ENCODE measurements at places on chromosomes 6 and 20.

GRCh38 chr6:89321131-89321970, 6.3 kb upstream of the GABRR2 start:
- DNase-seq, result no peak

GRCh38 chr6:78487401-78487800, 379.9 kb upstream of the IRAK1BP1 start:
- no peak for DNase-seq

GRCh38 chr20:17525132-17525531, 6.0 kb downstream of the BFSP1 start:
- no peak for DNase-seq

DNA sequence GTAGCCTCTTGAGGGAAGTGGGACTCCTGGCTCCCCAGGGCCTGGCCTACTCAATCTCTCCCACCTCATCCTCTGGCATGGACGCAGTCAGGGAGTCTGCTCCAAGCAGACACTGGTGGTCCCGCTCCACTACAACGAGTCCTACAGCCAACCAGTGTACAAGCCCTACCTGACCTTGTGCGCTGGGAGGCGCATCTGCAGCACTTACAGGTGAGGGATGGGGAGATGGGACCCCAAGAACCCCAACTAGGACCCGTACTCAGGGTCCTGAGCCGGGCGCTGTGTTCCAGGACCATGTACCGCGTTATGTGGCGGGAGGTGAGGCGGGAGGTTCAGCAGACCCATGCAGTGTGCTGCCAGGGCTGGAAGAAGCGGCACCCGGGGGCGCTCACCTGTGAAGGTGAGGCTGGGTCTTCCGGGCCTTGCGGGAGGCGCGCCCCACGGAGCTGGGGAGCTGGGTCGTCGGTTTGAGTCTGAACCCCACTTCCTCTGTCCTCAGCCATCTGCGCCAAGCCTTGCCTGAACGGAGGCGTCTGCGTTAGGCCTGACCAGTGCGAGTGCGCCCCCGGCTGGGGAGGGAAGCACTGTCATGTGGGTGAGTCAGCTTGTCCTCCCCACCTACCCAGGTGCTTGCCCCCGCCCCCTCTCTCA, 2.1 kb downstream of the EGFL8 start:
- no peak for DNase-seq

GRCh38 chr20:59676126-59676850, 71.9 kb downstream of the PHACTR3 start:
- DNase-seq, result no peak

DNA sequence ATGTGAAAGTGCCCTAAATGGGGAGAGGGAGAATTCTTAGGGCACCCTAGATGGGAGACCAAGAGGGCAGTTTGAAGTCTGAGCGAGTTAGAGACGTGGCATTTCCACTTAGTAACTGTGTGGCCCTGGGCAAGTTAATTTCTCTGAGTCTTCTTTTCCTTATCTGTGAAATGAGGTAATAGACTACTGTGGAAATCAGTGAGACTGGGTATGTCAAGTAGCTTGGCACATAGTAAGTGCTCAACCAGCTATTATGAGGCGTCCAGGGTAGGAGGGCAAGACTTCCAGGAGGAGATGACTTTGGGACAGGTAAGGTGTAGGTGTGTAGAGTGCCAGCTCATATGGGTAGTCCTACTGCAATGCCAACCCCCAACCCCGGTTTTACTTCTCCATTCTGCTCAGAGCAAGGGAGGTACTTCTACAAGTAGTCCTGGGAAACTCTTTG, 770 bp downstream of the KIF3B start:
- no peak for DNase-seq

DNA sequence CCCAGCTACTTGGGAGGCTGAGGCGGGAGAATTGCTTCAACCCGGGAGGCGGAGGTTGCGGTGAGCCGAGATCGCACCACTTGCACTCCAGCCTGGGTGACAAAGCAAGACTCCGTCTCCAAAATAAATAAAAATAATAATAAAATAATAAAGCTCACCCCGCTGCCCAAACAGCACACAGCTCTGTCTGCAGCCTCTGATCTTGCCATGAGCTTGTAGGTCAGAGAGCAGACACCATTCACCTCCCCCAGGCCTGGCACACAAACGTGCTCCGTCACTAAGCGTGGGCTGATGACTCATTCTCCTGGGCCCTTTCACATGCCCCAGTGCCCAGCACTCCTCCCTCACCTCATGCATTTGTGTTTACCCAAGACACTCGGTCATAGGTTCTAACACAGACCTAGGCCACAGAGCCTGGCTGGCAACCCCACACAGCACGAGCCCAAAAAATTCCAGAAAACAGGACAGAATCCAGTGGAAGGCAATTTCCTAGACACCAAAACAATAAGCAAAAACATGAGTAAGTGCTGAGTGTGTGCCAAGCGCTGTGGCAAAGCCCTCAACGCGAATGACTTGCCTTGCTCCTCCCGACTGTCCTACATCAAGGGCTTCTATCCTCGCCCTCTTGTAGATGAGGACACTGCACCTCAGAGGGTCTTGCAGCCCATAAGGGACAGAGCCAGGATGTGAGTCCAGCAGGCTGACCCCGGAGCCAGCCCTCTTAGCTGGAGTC, 18.0 kb downstream of the ATP9A start:
- DNase-seq, result no peak

DNA sequence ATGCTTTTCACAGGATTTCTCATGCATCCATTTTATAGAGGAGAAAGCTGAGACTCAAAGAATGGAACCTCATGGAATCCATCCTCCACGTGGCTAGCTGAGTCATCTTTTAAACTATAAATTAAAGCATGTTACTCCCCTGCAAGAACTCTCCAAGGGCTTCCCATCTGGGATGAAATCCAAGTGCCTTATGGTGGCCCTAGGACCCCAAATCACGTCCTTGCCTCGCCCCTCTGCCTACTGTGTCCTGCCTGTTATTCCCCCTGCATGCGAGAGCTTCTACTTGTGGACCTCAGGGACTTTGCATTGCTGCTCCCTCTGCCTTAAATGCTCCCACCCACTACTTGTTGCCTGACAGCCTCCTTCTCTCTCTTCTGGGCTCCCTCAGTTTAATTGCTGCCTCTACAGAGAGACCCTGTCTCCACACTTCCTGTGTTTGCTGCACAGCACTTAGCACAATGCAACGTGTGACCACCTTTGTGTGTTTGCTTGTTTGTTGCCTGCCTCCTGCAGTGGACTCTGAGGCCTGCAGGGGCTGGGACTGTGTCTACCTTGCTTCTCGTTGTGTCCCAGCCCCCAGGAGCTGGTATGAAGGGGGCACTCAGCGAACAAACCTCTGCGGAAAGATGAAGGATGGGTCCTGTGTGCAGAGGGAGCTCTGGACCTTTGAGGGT, 39.4 kb downstream of the TOX2 start:
- no peak for DNase-seq

DNA sequence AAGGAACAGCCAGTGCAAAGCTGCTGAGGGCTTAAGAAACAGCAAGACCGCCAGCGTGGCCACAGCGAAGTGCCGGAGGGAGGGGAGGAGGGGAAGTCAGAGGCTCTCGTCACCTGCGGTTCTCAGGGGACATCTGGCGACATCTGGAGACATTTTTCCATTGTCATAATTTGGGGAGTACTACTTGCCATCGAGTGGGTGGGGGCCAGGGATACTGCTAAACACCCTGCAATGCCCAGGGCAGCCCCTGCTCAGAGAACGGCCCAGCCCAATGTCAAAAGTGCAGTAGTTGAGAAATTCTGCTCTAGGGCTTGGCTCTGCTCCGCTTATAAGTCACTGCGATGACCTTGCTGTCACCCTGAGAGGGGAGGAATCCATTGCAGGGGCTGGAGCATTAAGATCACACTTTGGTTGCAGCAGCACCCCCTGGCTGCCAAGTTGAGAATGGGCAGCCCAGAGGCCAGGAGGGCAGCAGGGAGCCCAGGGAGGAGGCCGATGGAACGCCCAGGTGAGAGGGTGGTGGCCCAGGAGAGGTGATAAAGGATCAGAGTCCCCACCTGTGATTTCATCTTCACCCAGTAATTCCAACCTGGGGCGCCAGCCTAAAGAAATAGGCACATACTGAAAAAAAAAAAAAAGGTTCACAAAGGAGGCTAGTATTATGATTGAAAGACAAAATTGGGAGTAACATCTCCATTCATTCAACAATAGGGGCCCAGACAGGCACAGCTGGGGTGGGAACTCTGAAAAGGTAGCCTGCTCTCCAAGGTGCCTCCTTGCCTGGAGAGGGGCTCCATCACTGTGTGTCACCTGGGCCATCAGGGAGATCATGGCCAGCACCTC, 218.2 kb downstream of the BMP7 start:
- DNase-seq, result no peak

- DNase-seq, result peak; percentile 67
Measured at GRCh38 chr6:7910654-7911344, at the start of gene TXNDC5. TXNDC5 (minus strand) TSS chr6:7910788; CDS start chr6:7910776, 12 bp downstream.

DNA sequence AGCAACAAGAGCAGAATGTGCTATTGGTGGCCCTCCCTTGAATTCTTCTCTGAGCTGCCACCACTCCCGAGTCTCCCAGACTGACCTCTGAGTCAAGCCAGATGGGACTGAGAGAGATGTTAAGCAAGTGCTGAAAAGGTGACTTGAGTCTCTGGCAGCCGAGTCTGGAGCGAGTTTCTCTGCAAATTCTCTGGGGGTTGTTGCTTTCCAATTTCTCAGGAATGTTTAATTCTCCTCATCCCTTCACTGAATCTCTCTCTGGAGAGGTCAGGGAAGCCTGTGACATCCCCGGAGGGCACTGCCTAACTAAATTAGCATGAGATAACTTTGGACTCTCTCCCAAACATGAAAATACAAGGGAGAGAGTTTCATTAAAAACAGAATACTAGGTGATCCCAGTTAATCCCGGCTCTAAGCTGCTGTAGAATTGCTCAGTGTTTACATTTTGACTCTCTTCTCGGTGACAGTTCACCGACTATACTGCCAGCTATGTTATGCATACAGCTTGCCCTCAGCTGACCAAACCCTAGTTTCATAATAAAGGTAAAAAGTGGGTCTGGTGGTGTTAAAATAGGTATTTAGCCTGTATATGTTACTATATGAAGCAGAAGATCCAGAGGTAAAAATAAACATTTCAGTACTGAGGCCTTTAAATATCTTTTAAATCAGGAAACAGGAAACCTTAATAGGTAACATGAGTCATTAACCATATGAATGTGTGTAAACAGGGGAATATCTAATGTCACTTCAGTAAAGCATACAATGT, 157.9 kb downstream of the FOXC1 start:
- no peak for DNase-seq

DNA sequence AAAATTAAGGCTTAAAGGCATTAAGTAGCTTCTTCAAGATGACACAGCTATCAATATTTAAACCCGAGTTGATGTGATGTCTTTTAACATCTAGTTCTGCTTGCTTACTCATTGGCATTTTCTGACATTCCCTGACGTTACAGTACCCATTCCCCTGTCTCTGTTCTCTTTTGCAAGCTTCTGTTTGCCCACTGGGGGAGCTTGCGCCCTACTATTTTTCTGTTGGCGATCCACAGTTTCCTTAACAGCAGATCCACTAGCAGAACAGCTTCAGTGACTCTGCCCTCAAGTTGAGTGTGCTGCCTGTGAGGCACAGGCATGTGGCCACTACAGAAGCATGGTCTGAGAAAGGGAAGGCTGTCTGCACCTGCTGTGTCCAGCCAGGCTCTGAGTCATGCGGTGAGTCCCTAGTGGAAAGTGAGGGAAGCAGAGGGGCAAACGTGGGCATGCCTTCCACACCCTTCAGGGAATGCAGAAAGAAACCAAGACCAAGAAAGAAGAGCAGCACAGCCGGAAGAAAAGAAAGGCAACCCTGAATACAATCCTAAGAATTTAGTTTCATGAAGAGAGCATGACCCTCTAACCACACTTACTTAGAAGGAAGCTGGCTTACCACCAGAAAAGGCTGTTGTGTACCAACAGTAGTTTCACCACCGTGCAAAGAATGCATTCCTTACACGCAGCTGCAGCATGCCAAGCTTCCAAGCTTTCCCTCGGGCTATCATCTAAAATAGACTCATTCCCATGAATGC, 97.7 kb upstream of the VGLL2 start:
- no peak for DNase-seq

- no peak for DNase-seq
Measured at GRCh38 chr20:60113024-60113724, 155.0 kb downstream of the CDH26 start.

DNA sequence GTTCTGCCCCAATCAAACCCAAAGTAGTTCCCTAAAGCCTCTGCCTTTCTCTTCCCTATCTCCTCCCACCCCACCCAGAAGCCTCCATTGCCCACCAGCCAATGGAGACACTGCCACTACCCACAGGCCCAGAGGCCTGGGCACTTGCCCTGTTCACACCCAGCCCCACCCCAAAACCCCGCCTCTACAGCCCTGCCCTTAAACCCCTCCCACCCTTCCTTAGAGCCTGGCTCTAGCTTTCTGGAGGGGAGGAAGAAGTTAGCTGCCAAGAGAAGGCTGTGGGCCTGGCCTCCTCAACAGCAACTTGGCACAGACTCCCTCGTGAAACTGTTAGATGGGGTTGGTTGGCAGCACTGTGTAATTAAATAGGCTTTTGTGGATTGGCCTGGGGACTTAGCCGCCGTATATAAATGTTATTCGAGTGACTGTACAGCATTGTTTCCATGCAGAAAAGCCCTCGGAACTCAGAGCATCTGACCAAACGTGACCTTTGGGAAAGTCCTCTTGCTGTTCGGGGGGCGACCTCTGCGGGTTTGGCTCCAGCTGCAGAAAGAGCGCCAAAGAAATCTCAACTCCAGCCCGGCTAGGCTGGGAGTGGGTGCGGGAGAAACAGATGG, 31.4 kb downstream of the COL11A2 start:
- no peak for DNase-seq

GRCh38 chr6:113190170-113190569, 667.0 kb upstream of the MARCKS start:
- DNase-seq, result no peak

DNA sequence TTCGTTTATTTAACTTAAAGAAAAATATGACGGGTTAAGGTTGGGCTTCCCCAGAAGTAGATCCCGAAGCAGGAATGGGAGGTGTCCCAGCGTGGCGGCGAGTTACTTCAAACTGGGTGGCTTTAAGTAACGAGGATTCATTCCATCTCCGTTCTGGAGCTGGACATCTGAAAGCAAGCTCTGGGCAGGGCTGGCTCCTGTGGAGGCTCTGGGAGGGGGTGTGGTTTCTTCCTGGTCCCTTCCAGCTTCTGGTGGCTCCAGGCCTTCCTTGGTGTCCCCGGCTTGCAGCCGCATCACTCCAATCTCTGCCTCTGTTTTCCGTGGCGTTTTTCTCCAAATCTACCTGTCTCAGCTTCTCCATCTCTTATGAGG, 47.3 kb upstream of the BHLHE23 start:
- DNase-seq, result no peak

- DNase-seq, result no peak
Measured at GRCh38 chr6:7249946-7250643, 62.9 kb downstream of the SSR1 start.

DNA sequence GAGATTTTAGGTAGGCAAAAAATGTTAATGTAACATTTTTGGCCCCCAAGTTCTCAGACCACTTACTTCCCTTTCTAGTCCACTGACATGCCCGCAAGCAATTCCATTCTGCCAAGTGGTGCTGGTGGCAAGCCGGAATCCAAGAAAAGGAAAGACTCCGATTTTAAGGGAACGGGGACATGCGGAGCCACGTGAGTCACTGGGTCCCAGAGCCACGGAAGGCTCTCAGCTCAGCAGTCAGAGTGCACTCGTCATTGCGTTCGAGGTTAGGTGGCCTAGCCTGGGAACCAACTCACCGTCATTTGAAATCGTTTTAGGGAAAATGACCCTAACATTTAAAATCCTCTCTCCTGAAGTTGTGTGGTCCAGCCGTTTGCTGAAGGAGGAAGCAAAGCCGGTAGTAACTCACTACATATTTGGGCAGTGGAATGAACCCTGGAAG, 711 bp upstream of the SIRT5 start:
- DNase-seq, result no peak

Measured in activated T-cell treated with anti-CD3 and anti-CD28 coated beads for 1 hour (primary cell).